Activated CD4-positive, alpha-beta memory T cell treated with anti-CD3 and anti-CD28 coated beads for 36 hours (primary cell): ENCODE measurements at places on chromosomes 11 and 22.

DNA sequence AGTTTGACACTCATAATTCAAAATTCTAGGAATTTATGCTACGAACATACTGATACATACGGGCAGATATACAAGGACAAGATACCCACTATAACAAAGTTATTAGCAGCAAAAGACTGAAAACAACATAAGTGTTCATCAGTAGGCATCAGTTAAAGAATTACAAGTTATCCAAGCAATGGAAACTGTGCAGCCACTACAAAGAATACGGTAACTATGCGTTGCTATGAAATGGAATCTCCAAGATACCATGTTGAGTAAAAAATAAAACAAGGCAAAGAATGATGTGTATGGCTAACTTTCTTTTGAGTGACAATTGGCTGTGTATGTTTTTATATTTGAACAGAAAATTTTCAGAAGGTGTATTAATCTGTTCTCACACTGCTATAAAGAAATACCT, 151.7 kb downstream of the ADAMTS15 start:
- no peak for DNase-seq

GRCh38 chr11:32827276-32827675, 2.5 kb upstream of the PRRG4 start:
- DNase-seq = no peak

GRCh38 chr11:87219266-87219665, 181.5 kb downstream of the TMEM135 start:
- peak; percentile 17 for DNase-seq

DNA sequence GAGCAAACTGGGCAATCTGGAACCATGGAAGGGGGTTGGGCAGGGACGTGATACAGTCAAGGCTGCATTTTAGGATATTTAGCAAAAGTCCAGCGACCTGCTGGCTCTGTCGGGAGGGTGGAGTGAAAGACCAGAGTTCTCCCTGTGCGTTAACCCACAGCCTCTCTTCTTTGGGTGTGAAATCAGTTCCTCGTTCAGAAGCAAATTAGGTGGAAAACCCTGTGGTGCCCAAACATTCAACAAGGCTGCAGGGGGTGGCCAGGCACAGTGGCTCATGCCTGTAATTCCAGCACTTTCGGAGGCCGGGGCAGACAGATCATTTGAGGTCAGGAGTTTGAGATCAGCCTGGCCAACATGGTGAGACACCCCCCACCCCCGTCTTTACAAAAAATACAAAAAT, 5.9 kb downstream of the TMEM151A start:
- no peak for DNase-seq

- DNase-seq = no peak
Measured at GRCh38 chr11:132248580-132248979, 878.2 kb downstream of the NTM start.

- DNase-seq = no peak
Measured at GRCh38 chr11:11937957-11938356, 70.5 kb downstream of the DKK3 start.

DNA sequence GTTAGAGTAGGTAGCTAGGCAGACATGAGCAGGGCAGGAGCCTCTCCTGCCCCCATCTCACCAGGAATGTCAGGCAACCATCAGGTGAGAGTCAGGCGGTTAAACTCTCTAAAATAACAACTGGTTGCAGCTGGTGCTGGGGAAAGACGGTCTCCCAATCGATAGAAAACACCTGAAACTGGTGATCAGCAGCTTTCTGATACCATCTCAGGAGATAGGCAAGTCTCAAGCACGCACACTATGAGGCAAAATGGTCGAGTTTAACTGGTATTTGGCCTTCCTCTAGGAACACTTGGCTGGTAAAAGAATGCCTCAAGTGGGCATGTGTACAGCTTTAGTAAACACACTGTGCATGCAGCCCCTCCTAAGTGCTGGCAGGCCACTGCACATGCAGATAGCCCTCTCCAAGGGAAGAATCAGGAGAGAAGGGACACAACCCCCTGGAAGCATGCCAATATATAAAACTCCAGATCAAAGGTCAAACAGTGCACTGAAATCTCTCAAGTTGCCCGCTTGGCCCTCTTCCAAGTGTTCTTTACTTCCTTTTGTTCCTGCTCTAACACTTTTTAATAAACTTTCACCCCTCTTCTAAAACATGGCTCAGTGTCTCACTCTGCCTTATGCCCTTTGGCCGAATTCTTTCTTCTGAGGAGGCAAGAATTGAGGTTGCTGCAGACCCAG, 88.7 kb downstream of the USP35 start:
- DNase-seq = no peak

GRCh38 chr11:7494086-7494745, 8.9 kb downstream of the OLFML1 start:
- DNase-seq = no peak

- DNase-seq = peak; percentile 55
Measured at GRCh38 chr11:8593935-8594909, at the start of gene STK33. Gene STK33 (minus strand): TSS chr11:8594228. CDS start chr11:8474905, 119,323 bp downstream.

DNA sequence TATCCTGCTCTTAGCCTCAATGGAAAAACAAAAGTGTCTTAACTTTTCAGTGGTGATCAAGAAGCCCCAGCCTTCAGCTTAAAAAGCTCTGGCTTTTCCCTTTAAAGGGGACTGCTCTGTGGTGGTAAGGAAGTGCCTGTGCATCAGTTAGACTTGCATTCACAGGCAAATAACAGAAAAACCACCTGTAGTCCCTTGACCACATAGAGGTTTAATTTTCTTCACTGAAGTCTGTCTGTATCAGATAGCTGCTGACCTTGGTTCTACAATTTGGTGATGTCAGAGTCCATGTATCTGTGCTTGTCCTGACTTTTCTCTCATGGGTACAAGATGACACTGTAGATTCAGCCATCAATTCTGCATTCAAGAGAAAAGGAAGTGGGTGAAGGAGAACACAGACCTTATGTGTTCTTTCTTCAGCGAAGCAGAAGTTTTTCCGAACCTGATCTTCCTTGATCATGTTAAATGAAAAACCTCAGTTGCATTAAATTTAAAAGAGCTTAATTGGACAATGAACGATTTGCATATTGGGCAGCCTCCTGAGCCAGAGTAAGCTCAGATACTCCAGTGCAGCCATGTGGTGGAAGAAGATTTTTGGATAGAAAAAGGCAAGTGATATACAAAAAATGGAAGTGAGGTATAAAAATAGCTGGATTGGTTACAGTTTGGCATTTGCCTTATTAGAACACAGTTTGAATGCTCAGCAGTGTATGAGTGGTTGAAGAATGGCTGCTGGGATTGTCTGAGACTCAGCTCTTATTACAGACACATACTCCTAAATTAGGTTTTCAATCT, 43.2 kb upstream of the RDX start:
- DNase-seq = no peak

- DNase-seq = no peak
Measured at GRCh38 chr22:41690476-41690875, 1.8 kb upstream of the SNU13 start.

DNA sequence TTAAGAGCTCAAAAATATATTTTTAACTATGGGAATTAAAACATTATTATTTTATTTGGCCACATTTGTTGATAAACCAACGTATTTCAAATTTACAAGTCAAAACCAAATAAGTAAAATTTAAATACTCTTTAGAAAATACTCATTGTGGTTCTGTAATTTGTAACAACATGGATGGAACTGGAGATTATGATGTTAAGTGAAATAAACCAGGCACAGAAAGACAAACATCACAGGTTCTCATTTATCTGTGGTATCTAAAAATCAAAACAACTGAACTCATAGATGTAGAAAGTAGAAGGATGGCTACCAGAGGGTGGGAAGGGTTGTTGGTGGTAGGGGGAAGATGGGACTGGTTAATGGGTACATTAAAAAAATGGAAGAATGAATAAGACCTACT, 50.8 kb downstream of the STK33 start:
- DNase-seq = no peak

GRCh38 chr11:67213178-67213621, 53.1 kb upstream of the GRK2 start:
- DNase-seq = no peak

DNA sequence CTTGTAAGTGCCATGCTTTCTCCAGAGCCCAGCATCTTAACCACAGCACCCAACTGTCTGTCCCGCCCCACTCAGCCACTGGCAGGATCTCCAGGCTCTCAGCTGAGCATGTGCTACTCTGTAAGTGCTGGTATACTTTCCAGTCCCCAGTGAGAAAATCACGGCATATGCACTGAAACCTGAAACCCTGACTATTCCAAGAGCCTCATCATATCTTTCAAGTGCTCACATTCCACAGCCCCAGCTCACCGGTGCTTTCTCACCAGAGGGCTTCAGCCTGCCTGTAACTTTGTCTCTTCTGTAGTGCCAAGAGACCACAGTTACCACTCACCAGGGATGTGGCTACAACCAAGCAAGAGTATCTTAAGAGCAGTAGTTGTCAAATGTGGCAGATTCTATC, 24.4 kb upstream of the PAMR1 start:
- DNase-seq = no peak

DNA sequence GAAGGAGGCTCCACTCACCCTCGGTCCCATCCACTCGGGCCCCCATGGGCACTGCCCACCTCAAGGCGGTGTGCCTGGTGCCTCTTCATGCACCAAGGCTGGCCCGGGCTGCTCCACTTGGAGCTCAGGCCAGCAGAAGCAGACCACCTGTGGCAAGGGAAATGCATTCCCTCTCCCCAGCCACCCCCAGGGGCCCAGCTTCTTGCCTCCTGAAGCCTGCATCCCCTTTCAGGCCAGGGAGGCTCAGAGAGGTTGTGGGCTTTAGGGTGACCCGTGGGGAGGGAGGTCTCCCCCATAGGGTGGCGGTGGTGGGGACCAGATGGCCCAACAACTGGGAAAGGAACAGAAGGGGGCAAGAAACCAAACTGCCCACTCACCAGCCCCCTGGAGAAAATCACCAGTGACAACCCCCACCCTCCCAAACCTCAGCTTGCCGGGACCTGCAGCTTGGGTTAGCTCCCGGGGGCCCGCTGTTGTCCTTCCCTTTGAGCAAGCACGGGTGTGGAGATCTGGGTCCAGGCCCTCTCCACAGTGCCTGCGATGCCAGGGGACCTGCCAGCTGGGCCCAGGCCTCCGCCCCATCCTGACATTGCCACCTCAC, 8.4 kb downstream of the CBX6 start:
- no peak for DNase-seq

- DNase-seq = no peak
Measured at GRCh38 chr11:10109806-10110205, 184.2 kb downstream of the SBF2 start.

- no peak for DNase-seq
Measured at GRCh38 chr11:100585728-100586127, 101.4 kb upstream of the ARHGAP42 start.

GRCh38 chr11:37504060-37504611, 906.1 kb upstream of the RAG2 start:
- no peak for DNase-seq

- DNase-seq = no peak
Measured at GRCh38 chr11:108824545-108824944, 159.7 kb downstream of the DDX10 start.

GRCh38 chr11:7613394-7613720, 59.9 kb downstream of the CYB5R2 start:
- no peak for DNase-seq

GRCh38 chr22:32475468-32476010, 928 bp downstream of the FBXO7 start:
- peak; percentile 43 for DNase-seq

DNA sequence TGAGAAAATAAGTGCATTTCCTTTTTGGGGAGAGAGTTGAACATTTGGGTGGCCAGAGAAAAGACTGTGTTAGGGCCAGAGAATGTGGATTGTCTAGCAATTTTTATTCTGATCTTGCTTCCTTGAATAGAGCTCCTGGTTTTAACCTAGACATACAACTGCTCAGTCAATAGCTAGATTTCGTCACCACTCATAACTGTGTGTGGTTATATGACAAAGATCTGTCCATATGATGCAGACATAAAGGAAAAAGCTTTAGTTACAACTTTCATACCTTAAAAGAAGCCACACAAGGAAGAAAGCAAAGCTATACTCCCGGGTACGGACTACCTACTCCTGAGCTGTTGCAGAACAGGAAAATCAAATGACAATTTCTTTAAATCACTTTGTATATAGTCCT, 37.2 kb downstream of the MS4A6A start:
- no peak for DNase-seq

GRCh38 chr11:69311767-69312385, 17.9 kb downstream of the MYEOV start:
- peak; percentile 44 for DNase-seq

DNA sequence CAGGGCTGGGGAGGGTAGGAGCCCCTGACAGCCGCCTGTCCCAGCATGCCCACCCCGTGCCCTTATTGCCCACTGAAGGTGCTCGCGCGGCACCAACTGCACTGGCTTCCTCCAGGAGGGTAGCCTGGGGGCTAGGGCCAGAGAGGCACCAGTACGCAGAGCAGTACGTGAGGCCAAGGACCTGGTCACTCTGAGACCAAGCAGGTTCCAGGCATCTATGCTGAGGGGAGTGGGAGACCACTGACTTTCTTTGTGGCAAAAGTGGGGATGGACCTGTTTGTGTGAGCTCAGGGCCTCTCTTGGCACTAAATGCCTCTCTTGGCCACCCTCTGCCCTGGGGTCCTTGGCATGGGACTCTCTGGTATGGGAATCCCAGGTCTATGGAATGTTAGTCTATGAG, 10.8 kb downstream of the GP1BB start:
- DNase-seq = no peak

- no peak for DNase-seq
Measured at GRCh38 chr11:13009921-13010748, 1.0 kb downstream of the RASSF10 start.

- no peak for DNase-seq
Measured at GRCh38 chr22:46547883-46548244, 10.4 kb upstream of the CELSR1 start.

DNA sequence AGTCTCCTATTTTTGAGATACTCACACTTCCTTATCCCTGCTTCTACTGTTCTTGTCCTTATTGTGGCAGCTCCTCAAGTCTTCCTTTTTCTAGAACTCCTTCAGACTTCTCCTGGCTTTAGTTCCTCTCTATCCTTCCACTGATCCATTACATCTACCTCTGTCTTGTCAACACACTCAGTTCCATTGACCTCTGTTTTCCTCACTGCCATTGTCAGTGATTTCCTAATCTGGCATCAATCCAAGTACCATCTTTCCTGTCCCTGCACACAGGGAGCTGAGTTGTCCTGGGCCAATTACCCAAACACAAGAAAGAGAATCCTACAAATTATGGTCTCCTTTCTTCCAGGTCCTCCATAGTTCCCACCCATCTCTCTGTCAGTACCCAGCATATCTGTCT, 27.9 kb upstream of the RIC3 start:
- no peak for DNase-seq
